COR-L47 (cell line): ENCODE measurements at places on chromosomes 13 and 19.
A peak's percentile ranks its signal among the peaks of the same experiment; 100 is the strongest.

- no peak for DNase-seq
Measured at GRCh38 chr13:109144693-109145437, 515.5 kb downstream of the MYO16 start.

GRCh38 chr19:47113850-47114651 is 475 bp upstream of the ZC3H4 start:
- DNase-seq = no peak

DNA sequence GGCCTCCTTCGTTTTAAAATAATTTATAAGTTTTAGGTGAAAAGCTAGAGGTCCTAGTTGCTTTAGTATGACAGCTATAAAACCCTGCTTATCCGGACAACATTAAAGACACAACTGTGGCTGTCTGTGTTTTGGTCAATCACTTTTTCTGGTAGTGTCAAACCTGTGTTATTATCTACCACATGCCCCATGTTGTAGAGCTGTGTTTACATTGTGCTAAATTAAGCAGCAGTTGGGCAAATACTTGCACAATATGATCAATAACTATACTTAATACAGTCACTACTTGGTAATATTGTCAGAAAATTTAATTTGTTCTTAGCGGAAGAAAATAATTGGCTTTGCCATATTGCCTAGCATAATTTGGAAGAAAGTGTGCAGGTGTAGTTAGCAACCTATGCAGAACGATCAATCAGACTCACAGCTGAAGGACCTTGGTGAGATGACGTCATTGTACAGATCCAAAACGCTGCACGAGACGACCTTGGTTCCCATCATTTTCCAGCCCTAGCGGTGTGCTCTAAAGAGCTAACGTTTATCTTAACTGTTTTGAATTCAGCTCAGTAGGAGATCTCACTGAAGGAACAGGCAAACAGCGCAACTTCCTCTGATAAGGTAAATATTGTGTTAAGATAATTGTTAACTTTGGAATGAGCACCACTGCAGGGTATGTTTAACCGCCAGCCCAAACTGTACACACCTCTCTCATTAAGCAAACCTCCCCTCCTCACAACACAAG is 476.6 kb downstream of the IRS2 start:
- peak; percentile 88 for DNase-seq

- DNase-seq = no peak
Measured at GRCh38 chr13:31773538-31773937, 34.2 kb downstream of the RXFP2 start.

GRCh38 chr19:20912973-20913372 is 10.1 kb upstream of the ZNF85 start:
- DNase-seq = no peak

DNA sequence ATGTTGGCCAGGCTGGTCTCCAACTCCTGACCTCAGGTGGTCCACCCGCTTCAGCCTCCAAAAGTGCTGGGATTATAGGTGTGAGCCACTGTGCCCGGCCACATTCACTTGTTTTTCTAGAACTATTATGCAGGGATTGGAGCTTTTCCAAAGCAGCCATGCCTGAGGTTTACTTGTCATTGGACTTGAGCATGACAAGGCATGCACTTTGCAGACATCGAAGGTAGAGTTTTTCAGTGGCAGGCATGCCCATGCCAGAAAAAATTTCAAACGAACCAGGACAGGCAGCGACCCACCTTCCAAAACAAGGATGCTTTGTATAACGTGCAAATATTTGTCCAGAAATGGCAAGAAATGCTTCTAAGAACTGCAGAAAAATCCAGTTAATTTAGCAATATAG is 17.7 kb downstream of the PNMA8A start:
- no peak for DNase-seq

- no peak for DNase-seq
Measured at GRCh38 chr19:40273469-40274360, 11.4 kb downstream of the AKT2 start.

- no peak for DNase-seq
Measured at GRCh38 chr19:12872941-12873890, 8.0 kb downstream of the DNASE2 start.

GRCh38 chr19:46065486-46066071 is 24.8 kb upstream of the IGFL4 start:
- DNase-seq = no peak
